ENCODE measurements at places on chromosomes 16 and 17.

GRCh38 chr16:55809851-55810250 lies 23.0 kb downstream of the CES1 start:
- no peak for DNase-seq

DNA sequence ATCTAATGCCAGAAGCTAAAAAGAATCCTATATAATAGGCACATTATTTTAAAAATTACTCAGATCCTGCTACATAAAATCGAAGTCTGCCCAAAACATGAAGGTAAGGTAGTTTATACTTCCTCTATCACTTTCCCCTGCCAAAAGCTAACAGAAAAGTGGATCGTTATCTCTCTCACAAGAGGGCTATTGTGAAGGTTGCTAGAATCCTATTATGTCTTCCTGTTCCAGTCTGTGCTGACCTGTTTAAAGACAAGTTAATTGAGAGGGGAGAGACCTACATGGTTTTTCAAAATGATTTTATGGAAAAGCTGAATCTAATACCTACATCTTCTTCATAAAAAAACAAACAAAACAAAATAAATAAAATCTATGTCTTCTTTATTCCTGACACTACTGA lies 1410.9 kb upstream of the CDH8 start:
- no peak for DNase-seq

- no peak for DNase-seq
Measured at GRCh38 chr17:82678265-82678891, 20.1 kb downstream of the RAB40B start.

DNA sequence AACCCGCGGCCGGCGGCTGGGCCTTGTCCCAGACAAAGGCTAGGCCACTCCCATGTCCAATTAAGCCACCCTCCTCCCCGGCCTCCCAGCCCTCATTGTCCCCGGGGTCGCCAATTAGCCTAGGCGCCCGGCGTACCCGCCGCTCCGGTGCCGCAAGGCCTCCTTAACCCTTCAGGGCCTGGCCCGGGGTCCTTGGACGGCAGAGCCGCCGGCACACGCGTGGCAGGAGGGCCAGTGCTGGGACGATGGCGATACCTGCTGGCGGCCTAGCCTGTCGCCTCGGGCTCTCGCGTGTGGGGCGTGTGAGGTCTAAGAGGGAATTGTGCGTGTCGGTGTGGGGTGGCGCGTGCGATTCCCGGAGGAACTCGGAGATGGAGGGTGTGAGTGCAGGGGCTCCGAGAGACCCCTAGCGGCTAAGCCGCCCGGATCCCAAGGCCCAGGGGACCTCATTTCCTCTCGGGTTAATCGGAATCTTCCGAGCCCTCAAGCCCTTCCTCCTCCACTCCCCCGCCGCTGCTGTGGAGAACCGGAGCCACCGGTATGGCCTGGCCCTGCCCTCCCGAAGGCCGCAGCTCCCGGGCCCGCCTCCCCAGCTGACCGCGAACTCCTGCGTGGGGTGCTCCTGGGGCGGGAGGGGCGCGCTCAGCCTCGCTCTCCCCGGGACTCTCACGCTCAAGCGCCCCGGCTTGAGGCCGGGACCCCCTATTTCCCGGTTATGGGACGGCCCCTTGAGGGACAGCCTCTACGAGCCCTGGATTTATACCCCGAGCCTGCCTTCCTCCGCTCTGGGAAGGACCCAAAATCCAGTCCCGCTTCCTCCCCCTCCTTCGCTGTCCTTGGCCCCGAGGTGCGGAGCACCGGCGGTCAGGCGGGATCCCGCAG lies 11.9 kb downstream of the TBX2 start:
- DNase-seq: peak; percentile 10

- DNase-seq: no peak
Measured at GRCh38 chr17:44541884-44542581, 15.3 kb upstream of the FZD2 start.

GRCh38 chr17:68089881-68090280 lies 54.3 kb downstream of the KPNA2 start:
- DNase-seq: peak; percentile 48

DNA sequence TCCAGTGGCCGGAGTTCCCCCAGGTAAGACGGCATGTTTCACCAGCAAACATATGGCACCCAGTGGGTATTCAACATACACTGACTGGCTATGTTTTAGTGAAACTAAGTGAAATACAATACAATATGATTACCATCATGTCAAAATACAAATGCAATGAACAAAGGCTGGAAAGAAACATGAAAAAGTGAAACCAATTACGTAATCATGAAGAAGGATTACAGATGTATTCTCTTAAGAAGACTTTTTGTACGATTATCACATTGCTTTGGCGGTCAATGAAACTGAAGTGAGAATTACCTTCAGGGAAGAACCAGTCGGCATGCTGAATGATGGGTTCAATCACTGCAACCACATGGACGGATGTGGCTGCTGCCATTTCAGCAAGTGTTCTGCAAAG lies 71.7 kb downstream of the ARHGAP17 start:
- no peak for DNase-seq

DNA sequence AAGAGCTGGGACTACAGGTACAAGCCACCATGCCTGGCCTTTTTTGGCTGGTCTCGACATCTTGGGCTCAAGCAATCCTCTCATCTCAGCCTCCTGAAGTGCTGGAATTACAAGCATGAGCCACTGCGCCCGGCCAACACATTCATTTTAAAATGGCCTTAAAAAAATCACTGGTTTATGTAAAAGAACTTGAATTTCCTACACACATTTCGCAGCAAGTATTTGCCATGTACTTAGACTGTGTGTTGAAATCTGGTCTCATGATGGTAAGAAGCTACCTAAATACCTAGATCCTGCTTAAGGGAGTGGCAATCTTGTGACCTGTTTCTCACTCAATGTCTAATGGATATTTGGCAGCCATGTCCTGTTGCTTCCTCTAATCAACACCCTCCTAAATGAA lies 8.5 kb upstream of the CYTH1 start:
- peak; percentile 17 for DNase-seq

DNA sequence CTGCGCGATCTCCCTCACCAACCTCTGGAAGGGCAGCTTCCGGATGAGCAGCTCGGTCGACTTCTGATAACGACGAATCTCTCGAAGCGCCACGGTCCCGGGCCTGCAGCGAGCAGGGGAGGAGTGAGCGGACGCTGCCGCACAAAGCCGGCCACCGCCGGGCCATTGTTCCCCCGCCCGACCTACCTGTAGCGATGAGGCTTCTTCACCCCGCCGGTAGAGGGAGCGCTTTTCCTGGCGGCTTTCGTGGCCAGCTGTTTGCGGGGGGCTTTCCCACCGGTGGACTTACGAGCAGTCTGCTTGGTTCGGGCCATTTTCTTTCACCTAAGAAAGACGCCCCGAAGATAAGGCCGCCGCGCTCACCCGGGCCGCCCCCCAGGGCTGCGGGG lies 5.8 kb upstream of the UNK start:
- no peak for DNase-seq

DNA sequence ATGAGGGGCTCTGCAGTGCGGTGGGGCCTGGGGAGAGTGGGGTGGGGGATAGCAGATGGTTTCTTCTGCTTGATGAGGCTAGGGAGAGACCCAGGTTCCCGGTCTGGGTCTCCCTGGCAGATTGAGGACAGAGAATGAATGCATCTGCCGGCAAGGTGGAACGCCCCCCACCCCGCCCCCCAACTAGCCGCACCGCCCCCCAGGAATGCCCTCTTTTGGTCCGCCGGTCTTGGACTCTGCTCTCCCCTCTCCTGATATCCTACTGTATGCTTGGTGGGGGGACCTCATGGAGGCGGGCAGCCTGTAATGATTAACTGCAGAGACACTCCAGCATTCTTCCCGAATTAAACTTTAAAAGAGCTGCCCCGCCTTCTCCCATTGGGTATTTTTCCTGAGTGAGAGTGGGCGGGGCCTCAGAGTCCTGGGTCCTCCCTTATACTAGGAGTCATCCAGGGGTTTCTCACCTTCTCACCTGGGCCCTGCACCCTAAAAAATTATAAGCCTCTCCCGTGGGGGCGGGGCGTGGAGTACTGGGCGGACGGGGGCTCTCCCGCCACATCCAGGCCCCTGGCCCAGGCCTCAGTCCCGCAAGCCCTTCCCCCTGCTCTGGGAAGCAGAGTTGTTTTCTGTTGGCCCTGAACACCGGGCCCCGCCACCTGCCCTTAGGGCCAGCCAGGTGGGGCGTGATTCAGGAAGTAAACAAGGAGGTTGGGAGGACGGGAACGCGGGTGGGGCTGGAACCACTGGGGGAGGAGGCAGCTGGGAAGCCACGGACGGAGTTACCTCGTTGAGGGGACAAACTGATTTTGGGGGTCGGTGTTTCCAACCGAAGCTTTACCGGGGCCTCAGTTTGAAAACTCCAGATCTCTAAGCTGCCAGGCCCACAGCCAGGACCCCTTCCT lies 1.5 kb downstream of the GRB7 start:
- peak; percentile 79 for DNase-seq

DNA sequence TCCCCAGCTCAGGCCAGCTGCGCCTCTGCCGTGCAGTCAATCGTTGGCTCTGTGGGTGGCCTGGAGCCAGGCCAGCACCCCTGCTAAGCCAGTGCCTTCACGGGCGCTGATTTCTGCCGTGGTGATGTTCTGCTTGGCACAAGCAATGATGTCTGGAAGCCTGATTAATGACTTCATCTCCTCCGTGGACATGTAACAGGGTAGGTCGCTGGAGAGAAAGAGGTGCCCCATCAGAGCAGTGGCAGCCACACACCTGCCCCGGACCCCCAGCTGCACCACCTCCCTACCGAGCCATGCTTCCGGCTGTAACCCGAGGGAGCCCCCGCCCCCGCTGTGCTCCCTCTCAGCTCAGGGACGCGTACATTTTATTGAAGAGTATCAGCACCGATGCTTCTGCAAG lies 1.9 kb downstream of the ARL16 start:
- DNase-seq: no peak

- DNase-seq: no peak
Measured at GRCh38 chr17:74592087-74592990, at the start of gene CD300LD. TSS of gene CD300LD (minus strand) at chr17:74592283. CDS start at chr17:74592202, 81 bp downstream.

- no peak for DNase-seq
Measured at GRCh38 chr16:74667255-74667700, 601 bp upstream of the RFWD3 start.

DNA sequence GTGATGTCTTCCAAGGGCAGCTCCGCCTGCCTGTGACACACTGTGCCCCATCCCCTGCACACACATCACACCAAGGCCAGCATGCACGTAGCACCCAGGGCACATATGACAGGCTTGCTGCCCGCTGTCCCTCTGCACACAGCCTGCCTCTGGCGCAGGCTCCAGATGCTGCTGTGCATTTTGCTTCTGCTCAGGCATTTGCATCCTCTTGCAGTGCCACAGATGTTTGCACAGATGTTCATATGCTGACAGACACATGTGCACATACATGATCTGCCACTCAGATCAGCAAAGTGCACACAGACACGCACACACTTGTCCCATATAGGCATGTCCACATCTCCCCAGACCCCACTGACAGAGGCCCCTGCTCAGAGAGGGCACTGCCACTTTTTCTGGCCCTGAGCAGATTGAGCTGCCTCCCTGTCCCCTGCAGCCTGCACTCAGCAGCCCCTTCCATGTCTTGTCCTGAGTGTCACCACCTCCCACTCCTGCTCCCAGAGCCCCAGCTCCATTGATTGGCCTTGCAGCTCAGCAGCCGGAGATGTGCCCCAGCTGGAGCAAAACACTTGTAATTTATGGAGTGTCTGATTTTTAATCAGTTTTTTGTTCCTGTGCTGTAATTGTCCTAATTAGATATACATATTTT lies 115.1 kb upstream of the RPL38 start:
- no peak for DNase-seq

- peak; percentile 88 for DNase-seq
Measured at GRCh38 chr16:87790292-87791100, 24.7 kb upstream of the KLHDC4 start.

- DNase-seq: no peak
Measured at GRCh38 chr17:4514206-4514605, 15.5 kb downstream of the SPNS2 start.

DNA sequence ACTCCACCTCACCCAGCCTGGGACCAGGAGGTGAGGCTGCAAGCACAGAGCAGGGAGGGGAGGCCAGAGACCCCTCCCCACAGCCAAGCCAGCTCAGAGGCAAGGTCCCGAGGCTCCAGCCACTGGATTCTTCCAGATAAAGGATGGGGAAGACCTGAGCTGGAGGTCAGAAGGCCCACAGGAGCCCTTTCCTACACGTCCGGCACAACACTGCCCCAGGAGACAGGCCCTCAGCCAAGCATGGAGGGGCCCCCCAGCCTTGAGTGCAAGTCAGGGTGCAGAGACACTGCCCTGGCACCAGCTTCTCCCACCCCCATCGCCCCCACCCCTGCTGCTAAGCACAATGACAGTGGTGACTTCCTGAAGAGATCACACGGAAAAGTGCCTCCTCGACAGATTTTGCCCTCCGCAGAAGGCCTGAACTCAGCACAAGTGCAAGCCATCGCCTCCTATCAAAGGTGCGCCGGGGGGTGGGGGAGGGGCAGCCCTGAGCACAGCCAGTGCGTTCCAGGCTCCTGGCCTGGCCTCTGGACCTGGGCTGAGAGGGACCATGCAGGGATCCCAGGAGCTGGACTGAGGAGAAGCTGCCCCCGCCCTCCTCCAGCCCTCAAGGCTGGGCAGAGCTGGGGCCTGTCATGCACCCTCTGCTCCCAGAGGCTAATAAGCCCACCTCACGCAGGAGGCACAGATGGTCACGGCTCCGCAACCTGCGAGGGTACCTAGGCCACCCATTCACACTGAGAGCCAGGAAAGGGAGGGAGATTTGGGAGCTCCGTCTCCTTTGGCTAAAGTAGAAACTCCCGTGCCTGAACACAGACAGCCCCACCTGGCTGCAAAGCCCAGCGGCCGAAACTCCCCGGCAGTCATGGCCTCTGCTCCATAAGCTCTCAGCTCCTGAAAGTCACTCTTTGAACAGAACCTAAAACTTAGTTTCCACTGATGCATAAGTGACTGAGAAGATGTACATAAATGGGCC lies 2.7 kb downstream of the MAFG start:
- no peak for DNase-seq

DNA sequence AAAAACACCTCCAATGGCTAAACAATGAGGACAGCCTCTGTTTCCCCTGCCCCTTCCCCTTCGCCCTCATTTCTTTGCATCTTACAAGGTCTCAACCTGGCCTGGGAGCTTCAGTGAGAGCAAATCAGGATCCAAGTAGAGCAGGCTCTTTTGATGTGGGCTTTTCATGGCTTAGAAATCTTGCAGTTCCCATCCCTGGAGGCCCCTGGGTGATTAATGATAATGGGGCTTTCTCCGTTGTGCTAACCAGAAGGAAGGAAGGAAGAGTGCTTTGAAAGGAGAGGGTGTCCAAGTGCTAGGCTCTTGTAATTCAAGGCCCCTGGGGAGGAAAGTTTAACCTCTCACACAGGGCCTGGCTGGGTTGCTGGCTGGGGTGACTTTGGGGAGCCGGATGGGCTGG lies 18.5 kb upstream of the IRX3 start:
- DNase-seq: no peak

GRCh38 chr17:38333635-38334295 lies 10.0 kb downstream of the GPR179 start:
- no peak for DNase-seq

GRCh38 chr16:9183682-9184353 lies 92.4 kb downstream of the HAPSTR1 start:
- no peak for DNase-seq

GRCh38 chr17:48504953-48505352 lies 25.9 kb downstream of the HOXB1 start:
- DNase-seq: no peak
